ENCODE measurements at places on chromosomes 2 and 18.

DNA sequence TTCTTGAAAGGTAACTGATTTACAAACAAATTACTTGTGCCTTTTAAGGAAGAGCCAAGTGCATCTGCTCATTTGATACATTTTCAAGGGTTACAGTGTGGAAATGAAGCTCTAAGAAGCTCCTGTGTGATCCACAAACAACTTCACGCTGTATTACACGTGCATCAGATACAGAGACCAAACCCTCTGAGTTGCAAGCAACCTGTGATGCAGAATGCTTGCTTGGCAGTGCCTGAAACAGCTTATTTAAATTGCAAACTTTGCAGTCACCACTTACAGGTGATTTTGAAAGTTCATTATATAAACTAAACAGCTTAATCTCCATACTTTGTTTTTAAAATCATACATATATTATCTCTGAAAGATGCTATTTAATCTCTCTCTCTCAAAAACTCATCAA lies 50.1 kb downstream of the ZEB2 start:
- no peak for DNase-seq

DNA sequence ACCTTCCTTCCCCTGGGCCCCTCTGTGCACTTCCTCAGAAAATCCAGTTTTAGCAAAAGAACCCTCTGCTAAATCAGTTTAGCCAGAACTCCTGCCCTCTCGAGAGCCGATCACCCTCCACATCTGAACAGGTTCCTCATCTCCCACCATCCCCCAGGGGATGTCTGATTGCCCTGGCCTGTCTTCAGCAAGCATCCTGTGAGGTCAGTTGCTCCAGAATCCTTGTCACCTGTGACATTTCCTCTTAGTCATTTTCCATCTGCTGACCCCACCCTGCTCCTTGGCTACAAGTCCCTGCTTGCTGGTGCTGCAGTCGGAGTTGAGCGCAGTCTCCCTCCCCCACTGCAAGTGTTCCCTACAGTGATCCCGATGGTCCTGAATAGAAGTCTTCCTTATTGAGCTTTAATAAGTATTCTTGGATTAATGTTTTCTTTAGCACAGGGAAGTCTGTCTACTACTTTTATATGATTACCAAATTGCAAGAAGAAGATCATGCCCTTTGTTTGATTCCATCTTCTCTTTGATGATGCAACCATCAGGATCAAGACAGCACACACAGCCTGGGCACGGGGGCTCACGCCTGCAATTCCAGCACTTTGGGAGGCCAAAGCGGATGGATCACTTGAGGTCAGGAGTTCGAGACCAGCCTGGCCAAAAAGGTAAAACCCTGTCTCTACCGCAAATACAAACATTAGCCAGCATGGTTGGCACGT lies 30.9 kb upstream of the UBE2F start:
- no peak for DNase-seq

GRCh38 chr18:48333563-48333962 lies 75.6 kb downstream of the ZBTB7C start:
- no peak for DNase-seq

- peak; percentile 79 for DNase-seq
Observed at GRCh38 chr18:62781893-62782292, 66.6 kb downstream of the PHLPP1 start.

DNA sequence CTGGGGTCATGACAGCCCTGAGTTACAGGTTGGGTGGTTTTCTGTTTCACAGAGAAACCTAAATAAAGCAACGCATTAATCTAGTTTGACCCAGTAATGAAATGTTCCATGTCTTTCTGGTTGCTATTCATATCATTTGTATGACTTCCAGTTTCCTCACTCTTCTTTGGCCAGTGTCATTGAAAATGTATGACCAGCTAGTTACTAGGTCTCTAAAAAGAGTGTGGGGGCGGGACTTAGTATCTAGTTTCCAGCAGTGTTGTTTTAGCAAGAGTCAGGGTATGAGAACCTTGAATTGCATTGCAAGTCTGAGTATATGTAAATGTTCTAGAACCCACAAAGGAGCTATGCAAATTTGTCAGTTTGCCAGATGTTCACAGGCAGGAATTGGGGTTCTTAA lies 47.7 kb downstream of the SLC9A2 start:
- no peak for DNase-seq

DNA sequence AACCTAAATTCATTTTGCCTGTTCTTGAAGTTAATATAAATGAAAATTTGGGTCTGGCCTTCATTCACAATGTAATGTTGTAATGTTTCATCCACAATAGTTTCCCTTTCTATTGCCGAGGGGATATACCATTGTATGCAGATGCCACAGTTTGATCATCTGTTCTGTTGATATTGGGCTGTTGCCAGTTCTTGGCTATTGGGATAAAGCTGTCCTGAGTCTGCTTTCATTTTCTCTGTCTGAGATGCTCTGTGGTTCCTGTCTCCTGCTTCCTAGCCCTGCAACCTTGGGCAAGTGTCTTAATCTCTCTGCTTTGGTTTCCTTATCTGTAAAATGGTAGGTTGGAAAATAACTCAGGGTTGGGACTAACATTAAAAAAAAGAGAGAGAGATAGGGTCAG lies 25.2 kb downstream of the B3GNT2 start:
- DNase-seq, result no peak

DNA sequence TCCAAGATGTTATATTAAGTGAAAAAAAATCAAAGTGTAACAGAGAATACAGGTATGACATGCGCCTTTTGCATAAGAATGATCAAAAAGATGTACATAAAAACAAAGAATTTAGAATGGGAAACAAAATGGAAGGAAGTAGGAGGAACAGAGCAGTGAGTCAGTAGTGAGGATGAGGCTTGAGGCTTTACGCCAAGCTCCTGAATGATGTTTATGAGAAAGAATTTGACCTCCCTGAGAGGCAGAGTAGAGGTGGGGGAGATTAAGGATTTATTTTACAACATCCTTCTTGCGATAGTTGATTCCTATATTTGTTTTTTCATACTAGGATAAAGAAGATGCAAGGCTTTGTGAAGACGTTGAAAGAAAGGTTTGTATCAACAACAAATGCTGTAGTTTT lies 81.4 kb downstream of the DCDC2C start:
- no peak for DNase-seq

GRCh38 chr2:217033186-217033585 lies 173.3 kb upstream of the TNP1 start:
- no peak for DNase-seq

DNA sequence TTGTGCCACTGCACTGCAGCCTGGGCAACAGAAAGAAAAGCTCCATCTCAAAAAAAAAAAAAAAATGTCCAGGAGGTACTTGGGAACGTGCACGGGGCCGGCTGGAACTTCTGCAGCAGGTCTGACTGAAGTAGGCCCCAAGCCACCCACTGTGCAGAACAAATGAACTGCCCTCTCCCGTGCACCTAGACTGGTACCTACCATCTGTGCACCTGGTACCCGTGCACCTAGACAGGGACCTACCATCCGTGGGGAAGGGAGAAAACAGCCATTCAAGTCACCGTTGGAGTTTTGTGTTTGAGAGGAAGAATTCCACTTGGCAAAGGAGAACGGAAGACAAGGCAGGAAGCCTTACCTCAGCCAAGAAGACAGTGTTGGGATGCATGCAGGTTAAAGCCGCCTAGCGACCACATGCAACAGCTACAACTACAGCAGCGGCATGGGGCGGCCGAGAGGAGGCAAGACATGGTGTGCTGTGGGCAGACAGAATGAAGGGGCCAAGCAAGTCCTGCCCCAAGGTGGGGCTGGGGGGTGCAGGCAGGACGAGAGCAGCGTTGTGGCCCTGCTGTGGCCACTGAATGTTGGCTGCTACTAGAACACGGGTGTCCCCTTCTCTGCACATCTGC lies 16.1 kb downstream of the ST3GAL5 start:
- no peak for DNase-seq

DNA sequence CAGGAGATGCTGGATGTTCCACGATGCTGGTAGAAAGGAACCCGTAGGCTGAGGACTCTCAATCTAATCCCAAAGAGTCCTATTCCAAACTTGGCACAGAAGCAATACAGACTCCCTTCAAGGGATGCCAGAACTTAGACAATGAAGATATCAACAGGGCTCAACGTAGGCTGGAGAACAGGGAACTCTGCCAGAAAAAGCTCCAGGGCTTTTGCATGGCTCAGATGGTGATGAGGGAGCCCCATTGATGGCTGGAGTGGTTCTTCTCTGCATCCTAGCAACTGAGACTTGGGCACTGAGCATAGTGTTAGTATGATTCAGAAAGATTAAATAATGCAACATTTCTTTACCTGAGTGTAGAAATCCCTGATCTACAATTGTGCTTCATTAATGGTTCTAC lies 117.2 kb upstream of the NCK2 start:
- DNase-seq, result no peak

DNA sequence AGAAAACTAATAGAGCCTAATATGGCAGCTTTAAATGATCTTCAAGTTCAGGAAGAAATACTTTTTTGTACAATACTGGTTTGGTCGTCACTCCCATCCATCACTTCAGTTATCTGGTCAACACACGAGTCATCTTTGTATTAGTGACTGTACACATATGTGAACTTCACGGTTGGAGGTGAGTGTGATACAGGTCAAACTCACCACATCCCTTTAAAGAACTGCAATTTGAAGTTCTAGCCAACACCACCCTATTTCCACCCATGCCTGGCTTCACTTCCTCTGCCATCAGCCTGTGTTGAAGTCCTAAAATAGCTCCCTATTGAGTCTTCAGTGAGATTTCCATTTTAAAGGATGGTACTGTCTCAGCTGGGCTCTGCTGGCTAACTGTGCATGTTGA lies 361.9 kb downstream of the TXNL1 start:
- DNase-seq, result no peak

GRCh38 chr2:119697290-119698020 lies 18.5 kb downstream of the TMEM177 start:
- no peak for DNase-seq

DNA sequence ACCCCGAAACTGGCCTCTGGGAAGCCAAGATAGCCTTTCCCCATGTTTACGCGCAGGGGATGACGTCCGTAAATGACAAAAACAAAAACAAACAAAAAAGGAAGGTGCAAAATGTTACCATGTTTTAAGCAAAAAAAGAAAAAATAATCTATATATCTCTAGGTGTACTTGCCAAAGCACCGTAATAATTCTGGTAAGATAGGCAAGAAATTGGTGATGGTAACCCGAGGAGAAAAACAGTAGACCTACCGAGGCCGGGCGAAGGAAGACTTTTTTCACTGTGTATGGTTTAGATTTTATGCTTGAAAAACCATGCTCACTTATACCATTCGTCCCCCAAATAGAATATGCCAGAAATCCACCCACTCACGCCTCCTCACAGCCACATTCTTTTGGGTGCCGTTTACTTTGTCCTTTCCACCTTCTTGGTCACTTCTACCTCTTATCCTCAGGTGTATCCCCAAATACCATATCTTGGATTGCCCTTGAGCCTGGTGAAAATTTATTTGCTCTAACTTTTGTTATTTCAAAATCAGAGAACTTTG lies 8.0 kb downstream of the GATA6 start:
- DNase-seq, result no peak

DNA sequence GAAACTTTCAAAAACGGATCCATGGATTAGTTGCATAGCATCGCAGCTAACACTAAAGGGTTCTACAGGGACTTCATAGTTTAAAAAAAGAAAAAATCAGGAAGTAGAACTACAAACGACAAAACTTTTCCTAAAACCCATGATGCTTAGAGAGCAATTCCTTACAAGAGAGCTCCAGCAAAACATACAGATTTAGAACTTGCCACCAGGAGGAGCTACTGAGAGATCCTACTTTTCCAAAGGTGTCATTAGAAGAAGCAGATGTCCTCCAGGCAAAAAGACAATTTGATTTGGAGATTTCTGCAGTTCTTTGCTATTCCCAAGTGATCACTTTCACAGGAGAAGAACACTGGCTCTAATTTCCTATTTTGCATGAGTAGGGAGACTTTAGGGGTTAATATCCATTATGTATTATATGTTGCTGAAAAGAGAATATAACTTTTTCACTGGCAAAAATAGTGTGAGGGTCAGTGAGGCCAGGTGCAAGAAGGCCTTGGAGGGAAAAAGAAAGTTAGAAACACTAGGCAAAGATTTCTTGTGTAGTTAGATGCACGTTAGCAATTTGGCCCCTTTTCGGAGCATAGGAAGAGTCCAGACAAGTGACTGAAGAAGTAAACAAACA lies 436.2 kb downstream of the SUCLG1 start:
- DNase-seq, result peak; percentile 30

- no peak for DNase-seq
Observed at GRCh38 chr2:68152681-68153347, 4.9 kb upstream of the PNO1 start.

DNA sequence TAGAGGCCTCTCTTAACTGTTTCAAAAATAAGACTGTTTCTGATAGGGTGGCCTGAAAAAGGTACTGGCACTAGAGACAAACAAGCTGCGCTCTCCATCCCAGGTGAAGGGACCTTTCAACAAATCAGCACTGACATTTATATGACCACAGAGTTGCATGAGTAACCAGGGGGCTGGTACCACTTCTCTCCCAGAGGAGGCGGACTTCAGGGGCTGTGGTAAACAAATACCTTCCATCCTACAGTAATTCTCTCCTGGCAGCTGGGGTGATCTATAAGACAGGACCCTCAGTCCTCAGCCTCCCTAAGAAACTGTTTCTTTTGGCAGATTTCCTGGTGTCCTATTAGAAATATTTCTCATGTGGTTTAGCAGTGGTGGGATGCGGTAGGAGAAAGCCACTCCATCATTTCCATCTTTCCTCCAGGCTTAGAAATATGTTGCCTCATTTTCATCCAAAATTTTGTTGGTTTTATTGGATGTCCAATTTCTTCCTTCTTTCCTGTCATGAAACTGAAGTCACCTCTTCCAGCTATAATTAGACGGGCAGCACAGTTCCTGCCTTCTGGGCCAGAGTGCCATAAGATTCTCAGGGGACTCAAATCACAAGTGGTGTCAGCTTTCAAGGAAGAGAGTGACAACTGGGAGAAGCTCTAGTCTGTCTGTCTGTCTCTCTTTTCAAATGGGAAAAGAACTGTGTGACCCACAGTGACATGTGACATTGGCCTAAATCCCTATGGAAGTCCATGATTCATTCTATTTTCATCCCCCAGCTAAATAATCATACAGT lies 96.4 kb downstream of the CYRIA start:
- no peak for DNase-seq

GRCh38 chr2:45602624-45603023 lies 8.4 kb downstream of the SRBD1 start:
- DNase-seq, result no peak

DNA sequence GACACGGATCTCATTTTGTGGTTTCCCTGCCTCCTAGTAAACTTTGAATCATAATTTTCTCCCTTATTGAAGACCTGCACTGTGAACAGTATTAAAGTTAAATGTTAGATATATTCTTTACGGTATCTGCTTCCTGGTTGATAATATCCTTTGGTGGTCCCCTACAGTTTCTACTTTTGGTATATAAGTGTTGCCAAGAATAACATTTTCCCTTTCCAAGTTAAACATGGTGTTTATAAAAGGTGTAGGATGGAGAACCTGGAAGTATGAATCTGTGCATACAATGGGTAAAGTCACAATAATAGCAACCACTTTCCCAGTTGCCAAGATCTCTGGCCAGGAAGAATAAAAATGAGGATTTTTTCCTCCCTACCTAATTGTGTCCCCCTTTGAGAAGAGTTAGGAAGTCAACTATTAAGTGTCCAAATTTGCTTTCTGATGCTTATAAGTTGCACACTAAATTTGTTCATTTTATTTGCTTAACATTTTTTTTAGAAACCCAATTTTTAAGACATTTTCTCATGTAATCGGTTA lies 201.0 kb upstream of the STK17B start:
- no peak for DNase-seq

GRCh38 chr2:36754578-36754977 lies 58.1 kb downstream of the VIT start:
- DNase-seq, result no peak
